ENCODE measurements at places on chromosomes 4 and X.

DNA sequence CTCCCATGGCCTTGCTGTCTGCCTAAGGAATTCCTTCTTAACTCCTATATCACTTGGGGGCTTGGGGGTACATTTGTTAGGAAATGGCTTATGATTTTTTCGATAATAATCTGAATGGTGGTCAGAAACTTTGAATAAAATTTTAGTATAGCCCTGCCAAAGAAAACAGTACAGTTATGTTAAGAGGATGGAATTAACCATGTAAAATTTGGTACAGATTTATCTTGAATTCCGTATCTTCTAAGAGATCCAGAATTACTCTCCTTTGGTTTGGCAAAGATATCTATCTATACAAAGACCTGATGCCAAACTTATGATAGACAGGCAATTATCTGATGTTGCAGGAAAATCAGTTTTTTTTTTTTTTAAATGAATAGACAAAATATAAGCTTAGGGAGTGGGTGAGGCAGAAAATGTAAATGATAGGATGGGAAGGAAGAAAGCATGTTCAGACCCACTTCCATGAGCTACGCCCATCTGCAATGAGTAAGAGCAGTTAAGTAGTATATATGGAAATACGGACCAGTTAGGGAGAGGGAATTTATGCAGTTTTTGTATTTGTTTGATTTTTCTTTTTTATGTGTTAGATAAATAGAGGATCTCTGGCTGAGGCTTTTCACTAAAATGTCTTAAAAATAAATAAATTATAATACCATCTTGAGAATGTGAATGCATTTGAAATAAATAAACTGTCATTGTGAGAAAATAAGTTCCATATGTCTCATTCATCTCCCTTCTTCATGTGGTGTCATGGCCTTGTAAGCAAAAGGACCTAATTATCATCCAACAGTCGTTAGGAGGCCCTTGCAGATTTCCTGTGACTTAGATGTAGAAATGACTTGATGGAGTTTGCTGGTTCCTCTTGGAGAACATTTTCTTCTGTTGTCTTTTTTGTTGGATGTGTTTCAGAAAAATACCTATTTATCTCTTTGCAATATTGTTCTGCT, 389.6 kb downstream of the ARHGAP24 start:
- DNase-seq, result no peak

DNA sequence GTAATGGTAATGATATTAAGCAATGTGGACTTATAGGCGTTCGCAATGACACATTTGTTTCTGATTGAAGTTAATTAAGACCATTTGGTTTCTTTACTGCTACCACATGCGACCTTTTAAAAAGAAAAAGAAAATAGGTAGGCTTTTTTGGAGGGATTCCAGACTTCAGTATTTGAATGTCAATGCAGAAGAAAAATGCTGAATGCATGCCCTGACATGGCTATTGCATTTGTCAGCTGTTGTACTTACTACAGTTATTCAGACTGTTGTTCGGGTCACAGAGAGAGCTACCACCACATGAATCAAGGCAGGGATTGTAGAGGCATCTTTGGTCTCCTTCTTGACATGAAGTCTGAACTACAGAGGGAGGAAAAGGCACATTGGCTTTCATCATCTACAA, 163.7 kb downstream of the CORIN start:
- no peak for DNase-seq

DNA sequence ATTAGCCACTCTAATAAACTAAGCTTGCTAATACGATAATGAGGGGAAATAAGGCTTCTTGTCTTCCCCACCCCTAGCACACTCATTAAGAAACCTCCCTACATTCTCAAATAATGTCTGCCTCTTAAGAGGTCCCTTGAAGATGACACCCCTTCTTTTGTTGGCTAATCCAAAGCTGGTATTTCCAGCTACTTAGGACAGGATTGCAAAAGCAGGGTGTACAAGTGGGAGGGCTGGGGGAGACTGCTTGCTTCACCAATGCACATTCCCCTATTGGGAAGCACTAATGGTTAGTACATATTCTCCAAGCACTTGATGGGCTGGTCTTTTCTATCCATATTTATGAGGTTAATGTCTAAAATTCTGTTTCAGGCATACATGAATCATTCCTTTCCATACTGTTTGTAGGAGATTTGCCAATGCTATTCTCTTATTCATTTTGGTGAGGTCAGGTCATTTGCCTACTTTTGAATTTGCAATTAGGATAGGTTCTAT, 16.8 kb upstream of the TIMM8A start:
- DNase-seq, result no peak

GRCh38 chr4:6598641-6599040, 23.7 kb downstream of the MAN2B2 start:
- DNase-seq, result no peak

GRCh38 chr4:80097400-80098177, 24.6 kb upstream of the ANTXR2 start:
- no peak for DNase-seq

- DNase-seq, result no peak
These were observed 121.3 kb downstream of the PRDM5 start for GRCh38 chr4:120801137-120801758.

GRCh38 chr4:86927843-86928395, 6.9 kb upstream of the AFF1 start:
- no peak for DNase-seq

Data from cortex of kidney (tissue), 1 donor.